ENCODE measurements at places on chromosomes 3 and 15.
A peak's percentile ranks its signal among the peaks of the same experiment; 100 is the strongest.

DNA sequence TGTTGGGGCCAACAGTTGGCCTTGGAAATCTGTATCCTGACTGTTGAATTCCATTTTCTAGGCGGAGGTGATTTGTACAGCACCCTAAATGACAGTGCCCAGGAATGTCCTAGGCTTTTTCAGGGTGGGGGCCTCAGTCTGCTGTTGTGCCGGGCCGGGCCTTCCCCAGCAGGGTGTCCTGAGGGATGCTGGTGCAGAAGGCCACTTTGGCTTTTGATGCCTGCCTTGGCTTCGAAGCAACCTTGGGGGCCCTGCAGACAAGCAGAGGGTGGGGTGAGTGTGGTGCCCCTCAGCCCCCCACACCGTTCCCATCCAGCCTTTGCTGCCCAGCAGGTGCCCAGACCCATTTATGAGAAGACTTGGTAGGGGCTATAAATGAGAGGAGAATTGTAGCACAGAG, 33.0 kb downstream of the SYNM start:
- H3K36me3 ChIP-seq: no peaks in the 10 kb centered on the region
- no peak overlapping the region for H3K4me3 ChIP-seq
- no peaks in the 10 kb centered on the region for H3K4me1 ChIP-seq

- peaks cover 41% of the 10 kb centered on the region for H3K4me1 ChIP-seq
- no peaks in the 10 kb centered on the region for H3K36me3 ChIP-seq
- H3K27ac ChIP-seq: no peak overlapping the region
Measured at GRCh38 chr3:134249296-134249841, 1.3 kb downstream of the RYK start.

- H3K4me1 ChIP-seq: peaks cover 64% of the 10 kb centered on the region
- no peak overlapping the region for H3K27ac ChIP-seq
- DNase-seq: no peak
- no peak overlapping the region for H3K4me3 ChIP-seq
Measured at GRCh38 chr15:31374489-31374888, 47.9 kb downstream of the KLF13 start.

DNA sequence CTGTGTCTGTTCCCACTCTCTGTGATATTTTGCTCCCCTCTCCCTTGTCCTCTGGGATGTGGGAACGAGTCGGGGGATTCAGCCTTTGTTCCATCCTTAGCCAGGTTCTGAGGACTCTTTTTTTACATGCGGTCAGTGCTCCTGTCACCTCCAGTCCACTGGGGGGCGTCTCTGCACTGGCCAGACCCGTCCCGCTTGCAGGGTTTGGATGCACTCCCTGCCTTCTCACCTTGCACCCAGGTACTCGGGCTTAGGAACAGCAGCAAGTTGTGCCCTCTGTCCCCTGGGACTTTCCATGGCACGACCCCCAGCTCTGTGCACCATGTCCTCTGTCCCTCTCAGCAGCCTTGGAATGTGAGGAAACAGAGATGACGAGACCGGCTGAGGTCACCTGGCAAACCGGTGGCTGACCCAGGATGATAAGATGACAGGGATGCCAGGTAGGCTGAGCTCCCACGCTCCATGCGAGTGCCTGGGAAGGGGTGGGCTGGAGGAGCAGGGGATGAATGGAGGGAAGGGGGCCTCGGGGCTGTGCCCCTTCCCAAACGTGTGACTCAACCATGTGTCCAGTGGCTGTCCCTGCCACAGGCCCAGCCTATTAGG, 27.3 kb upstream of the FGD5 start:
- H3K4me3 ChIP-seq: no peak overlapping the region
- no peaks in the 10 kb centered on the region for H3K36me3 ChIP-seq
- peak; percentile 60 for DNase-seq
- H3K4me1 ChIP-seq: no peaks in the 10 kb centered on the region
- no peaks in the 10 kb centered on the region for H3K27me3 ChIP-seq

DNA sequence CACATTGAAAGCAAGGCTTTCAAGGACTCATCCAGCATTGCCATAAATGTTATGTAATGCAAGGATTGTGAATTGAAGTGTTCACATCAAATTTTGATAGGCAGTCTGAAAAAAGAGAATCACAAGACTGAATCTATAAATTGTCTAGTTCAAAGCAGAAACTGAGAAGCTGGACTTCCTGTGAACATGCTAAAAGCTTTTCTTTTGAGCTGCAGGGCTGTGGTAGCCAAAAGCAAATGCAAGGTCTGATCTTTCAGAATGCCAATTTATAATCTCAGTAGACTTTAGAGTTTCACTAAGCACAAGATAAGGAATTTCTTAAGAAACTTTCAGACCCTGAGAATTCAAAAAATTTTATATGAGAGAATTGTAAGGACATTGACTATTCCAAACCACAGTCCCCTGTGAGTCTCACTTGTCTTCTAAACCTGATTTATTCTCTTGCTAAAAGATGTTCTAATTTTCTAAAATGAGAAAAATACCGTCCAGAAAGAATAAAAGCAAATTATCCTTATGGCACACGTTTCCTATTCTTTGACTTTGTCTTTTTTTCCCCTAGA, 1700.3 kb downstream of the OTOL1 start:
- no peaks in the 10 kb centered on the region for H3K36me3 ChIP-seq
- H3K4me3 ChIP-seq: no peak overlapping the region
- DNase-seq: no peak
- no peak overlapping the region for H3K27ac ChIP-seq
- H3K4me1 ChIP-seq: no peaks in the 10 kb centered on the region
- no peaks in the 10 kb centered on the region for H3K27me3 ChIP-seq

- H3K36me3 ChIP-seq: no peaks in the 10 kb centered on the region
- no peaks in the 10 kb centered on the region for H3K4me1 ChIP-seq
- DNase-seq: no peak
- no peak overlapping the region for H3K27ac ChIP-seq
- H3K27me3 ChIP-seq: no peaks in the 10 kb centered on the region
Measured at GRCh38 chr15:59199626-59200465, 6.8 kb upstream of the LDHAL6B start.

GRCh38 chr15:43441316-43441715, 51.6 kb downstream of the TP53BP1 start:
- H3K27ac ChIP-seq: no peak overlapping the region
- peaks cover 5% of the 10 kb centered on the region for H3K36me3 ChIP-seq
- H3K27me3 ChIP-seq: no peaks in the 10 kb centered on the region
- no peaks in the 10 kb centered on the region for H3K4me1 ChIP-seq
- no peak overlapping the region for H3K4me3 ChIP-seq
- no peak for DNase-seq

GRCh38 chr15:63425426-63425985, 43.9 kb upstream of the CA12 start:
- no peaks in the 10 kb centered on the region for H3K4me1 ChIP-seq
- no peak for DNase-seq
- no peaks in the 10 kb centered on the region for H3K36me3 ChIP-seq
- H3K27ac ChIP-seq: no peak overlapping the region
- no peaks in the 10 kb centered on the region for H3K27me3 ChIP-seq

DNA sequence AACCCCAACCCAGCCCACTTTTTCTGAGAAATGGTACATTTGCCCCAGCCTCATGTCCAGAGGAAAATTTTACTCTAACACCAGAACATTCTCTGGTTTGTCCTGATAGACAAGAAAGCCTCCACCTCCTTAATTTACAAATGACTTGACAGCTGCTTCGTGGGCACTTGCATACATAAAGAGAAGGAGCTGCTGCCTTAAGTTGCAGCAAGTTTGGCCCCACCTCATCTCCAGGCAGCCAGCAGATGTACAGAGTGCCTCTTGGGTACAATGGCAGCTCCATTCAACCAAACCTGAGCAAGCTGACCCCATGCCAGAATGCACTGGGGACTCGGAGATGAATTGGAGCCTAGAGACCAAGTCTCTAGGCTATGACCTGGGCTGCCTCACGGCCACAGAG, 6.2 kb upstream of the H1-8 start:
- no peak overlapping the region for H3K27ac ChIP-seq
- H3K36me3 ChIP-seq: no peaks in the 10 kb centered on the region
- no peak for DNase-seq
- no peaks in the 10 kb centered on the region for H3K4me1 ChIP-seq
- H3K27me3 ChIP-seq: no peaks in the 10 kb centered on the region

DNA sequence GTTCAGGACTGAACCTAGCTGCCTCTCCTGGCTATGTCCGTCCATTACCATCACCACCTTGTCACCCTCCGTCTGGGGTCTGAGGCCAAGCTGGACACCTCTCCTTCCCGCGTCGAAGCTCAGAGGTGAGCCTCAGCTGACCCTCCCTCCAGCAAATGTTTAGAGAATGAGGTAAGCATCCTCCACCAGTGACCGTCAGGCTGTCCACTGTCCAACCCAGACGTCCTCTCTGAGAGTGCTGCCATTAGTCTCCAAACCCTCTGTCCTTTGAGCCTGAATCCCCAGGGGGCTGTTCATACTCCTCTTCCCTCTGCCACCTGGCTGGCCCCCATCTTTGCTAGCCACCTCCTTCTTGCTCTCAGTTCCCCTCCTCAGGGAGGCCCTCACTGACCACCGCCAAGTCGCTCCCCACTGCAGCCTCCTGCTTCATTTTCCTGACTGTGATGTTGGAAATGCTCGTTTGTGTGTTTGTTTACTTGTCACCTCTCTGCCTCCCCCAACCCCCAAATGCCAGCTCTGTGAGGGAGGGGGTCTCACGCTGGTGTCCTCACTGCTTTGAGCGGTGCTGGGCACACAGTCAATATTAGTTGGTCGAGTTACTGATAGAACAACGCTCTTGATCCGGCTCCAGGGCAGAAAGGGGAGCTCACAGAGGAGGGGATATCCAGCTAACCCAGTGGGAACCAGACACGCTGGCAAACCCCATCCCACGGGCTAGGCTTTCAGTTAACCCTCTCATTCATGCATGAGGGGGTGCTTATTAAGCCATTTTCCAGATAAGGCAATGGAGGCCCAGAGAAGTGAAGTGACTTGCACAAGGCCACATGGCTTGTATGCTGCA, 64.9 kb downstream of the IQSEC1 start:
- H3K4me3 ChIP-seq: peak overlapping the region; percentile 43
- H3K27ac ChIP-seq: peak overlapping the region; percentile 68
- H3K27me3 ChIP-seq: no peaks in the 10 kb centered on the region
- H3K36me3 ChIP-seq: no peaks in the 10 kb centered on the region
- DNase-seq: no peak
- H3K4me1 ChIP-seq: peaks cover 99% of the 10 kb centered on the region

- H3K27me3 ChIP-seq: no peaks in the 10 kb centered on the region
- H3K27ac ChIP-seq: no peak overlapping the region
- no peaks in the 10 kb centered on the region for H3K36me3 ChIP-seq
- H3K4me1 ChIP-seq: no peaks in the 10 kb centered on the region
- no peak overlapping the region for H3K4me3 ChIP-seq
Measured at GRCh38 chr3:63477494-63478129, 174.9 kb upstream of the SNTN start.

GRCh38 chr3:124731760-124732159, 1.5 kb downstream of the UMPS start:
- peaks cover 39% of the 10 kb centered on the region for H3K4me1 ChIP-seq
- DNase-seq: no peak
- no peak overlapping the region for H3K4me3 ChIP-seq
- no peaks in the 10 kb centered on the region for H3K27me3 ChIP-seq
- no peak overlapping the region for H3K27ac ChIP-seq

DNA sequence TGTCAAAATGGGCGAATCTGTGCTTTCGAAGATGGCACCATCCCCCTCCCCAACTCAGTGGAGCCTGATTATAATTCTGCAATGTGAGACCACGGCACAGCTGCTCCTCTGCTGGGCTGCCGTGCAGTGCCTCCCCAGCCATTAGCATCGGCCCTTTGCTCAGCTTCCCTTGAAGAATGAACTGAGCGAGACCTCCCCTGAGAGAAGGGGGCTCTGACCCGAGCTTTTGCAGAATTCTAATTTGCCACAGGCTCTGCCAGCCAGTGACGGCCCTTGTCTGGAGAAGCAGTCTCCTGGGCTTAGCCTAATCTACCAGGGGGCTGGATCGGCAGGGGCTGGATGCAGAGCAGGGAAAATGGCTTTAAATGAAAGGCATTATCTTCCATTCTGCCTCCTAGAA, 57.2 kb downstream of the GLDN start:
- H3K27me3 ChIP-seq: no peaks in the 10 kb centered on the region
- no peak overlapping the region for H3K27ac ChIP-seq
- no peak overlapping the region for H3K4me3 ChIP-seq
- no peaks in the 10 kb centered on the region for H3K36me3 ChIP-seq
- no peak for DNase-seq

GRCh38 chr3:174529298-174529697, 329.8 kb upstream of the NAALADL2 start:
- H3K4me3 ChIP-seq: no peak overlapping the region
- H3K4me1 ChIP-seq: no peaks in the 10 kb centered on the region
- no peak overlapping the region for H3K27ac ChIP-seq
- H3K27me3 ChIP-seq: no peaks in the 10 kb centered on the region
- DNase-seq: no peak

GRCh38 chr3:155871746-155872158, 1.3 kb downstream of the GMPS start:
- no peaks in the 10 kb centered on the region for H3K27me3 ChIP-seq
- H3K4me1 ChIP-seq: peaks cover 33% of the 10 kb centered on the region
- H3K4me3 ChIP-seq: peak overlapping the region; percentile 95
- no peaks in the 10 kb centered on the region for H3K36me3 ChIP-seq
- DNase-seq: no peak

Data from CD8-positive, alpha-beta memory T cell (primary cell).